Islet precursor cell (in vitro differentiated cells): ENCODE measurements at places on chromosomes 4 and X.

GRCh38 chr4:112633477-112634235, 3.1 kb downstream of the ZGRF1 start:
- no peak for DNase-seq

- DNase-seq, result no peak
Observed at GRCh38 chrX:130861462-130861861, 41.5 kb downstream of the ENOX2 start.

DNA sequence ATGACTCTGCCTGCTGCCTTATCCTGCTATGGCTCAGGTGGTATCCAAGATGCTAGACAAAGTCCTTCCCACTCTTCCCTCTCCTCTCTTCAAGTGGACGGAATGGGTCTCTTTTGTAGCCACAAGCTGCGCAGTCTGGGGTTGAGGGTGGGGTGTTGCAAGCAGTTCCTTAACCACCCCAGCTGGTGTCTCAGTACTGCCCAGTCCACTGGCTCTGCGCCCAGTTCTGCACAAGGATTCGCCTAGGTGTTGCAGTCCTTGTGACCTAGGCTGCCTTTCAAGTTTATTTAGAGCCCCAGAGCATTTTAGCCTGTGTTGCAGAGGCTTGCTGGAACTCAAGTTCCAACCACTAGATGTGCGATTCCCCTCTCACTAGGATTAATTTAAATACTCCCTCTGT, 120.7 kb downstream of the NEXMIF start:
- no peak for DNase-seq

DNA sequence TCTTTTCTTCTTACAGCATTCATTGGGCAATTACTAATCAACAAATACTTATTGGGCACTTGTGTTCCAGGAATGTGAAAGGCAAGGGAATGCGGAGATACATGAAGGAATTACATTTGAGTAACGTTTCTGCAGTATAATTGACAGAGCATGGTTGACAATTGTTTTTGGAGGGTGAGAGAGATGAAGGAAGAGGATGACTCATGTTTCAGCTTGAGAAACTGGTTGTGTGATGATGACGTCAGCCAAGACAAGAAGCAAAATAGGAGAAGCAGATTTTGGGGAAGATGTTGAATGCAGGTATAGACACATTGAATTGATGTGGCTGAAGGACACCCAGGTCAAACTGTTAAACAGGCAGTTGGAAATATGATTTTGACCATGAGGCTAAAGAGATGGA, 8.0 kb upstream of the CPEB2 start:
- DNase-seq, result no peak

DNA sequence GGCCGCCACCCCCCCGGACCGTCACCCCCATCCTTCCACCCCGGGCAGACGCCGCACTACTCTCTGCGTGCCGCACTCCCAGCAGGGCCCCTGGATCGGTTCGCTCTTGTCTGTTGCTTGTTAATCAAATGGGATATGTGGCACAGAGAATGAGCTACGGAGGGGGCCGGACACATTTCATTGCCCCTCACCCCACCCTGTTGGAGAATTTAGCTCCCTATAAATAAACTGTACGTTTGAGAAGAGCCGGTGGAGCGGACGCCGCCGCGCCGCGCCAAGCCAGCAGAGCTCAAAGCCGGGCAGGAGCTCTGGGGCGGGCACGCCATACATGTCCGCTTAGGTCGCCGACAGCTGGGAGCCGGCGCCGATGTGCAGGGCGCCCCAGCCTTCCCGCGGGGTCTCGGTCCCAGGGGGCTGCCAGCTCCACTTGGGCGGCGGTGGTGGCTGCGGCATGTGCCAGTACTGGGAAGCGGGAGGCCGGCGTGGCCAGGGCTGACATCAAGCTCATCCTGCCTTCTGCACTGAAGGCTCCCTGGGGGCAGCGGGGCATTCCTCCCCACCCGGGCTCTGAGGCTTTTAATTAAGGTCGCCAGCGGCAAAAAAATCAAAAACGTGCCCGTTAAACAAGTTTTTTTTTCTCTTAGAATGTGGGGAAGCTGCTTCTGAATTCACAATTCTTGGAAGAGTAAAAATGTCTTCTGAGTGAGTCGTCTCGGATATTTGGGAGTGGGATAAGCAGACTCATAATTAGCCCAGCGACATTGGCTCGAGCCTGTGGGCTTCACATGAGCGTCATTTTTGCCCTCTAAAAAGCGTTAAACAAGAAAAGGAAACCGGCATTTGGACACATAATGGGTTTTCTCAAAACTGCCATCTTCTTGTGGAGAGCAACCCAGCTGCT, 1.1 kb upstream of the PCDH19 start:
- no peak for DNase-seq

GRCh38 chr4:116020141-116020722, 906.8 kb upstream of the NDST4 start:
- DNase-seq, result peak; percentile 37

GRCh38 chr4:150212485-150212884, 134.2 kb downstream of the DCLK2 start:
- DNase-seq, result no peak

GRCh38 chrX:77446029-77446585, 1.1 kb upstream of the FGF16 start:
- DNase-seq, result no peak

DNA sequence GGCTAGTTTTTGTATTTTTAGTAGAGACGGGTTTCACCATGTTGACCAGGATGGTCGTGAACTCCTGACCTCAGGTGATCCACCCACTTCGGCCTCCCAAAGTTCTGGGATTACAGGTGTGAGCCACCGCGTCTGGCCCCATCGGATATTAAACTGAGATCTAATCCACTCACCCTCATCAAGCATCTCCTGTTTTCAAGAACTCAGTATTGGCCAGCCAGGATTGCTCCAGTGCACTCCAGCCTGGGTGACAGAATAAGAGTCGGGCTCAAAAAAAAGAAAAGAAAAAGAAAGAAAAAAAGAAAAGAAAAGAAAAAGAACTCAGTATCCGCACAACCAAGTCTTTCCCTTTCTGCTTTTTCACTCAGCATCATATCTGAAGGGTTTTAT, 167.6 kb downstream of the OR13H1 start:
- DNase-seq, result no peak

- DNase-seq, result no peak
Observed at GRCh38 chrX:103779141-103779789, 2.6 kb downstream of the PLP1 start.

GRCh38 chrX:118740276-118740889, 13.0 kb downstream of the IL13RA1 start:
- no peak for DNase-seq
